Activated naive CD8-positive, alpha-beta T cell treated with anti-CD3 and anti-CD28 coated beads for 36 hours (primary cell): ENCODE measurements at places on chromosomes 11 and 22.
A peak's percentile ranks its signal among the peaks of the same experiment; 100 is the strongest.

GRCh38 chr11:18264035-18264434 is 2.0 kb upstream of the SAA1 start:
- no peak for DNase-seq

DNA sequence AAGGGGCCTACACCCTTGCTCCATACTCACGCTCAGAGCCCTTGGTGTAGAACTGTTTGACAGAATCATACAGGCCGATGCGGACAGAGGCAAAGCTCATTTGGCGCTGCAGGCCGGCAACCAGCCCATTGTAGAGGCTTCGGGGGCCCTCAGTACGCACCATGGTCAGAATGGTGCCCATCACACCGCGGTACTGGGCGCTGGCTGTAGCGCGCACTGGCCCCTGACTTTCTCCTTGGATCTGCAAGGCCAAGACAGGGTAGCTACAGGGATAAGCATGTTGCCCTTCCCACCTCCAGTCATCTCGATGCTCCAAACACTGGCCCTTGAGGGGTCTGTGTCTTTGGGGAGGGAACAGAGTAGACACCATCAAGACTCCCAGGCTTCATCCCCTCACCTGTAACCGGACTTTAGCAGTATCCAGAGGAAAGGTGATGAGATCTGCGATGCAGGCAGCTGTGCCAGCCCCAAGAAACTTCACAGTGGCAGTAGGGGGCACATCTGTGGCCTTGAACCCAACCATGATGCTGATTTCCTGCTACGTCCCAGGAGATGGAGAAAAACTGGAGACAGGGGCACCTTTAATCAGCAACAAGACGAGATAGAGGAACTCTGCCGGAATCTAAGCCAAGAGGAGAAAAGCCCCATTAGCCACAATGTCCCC is 4.7 kb downstream of the UCP2 start:
- DNase-seq: no peak

GRCh38 chr22:35498026-35498800 is 42.4 kb upstream of the RASD2 start:
- DNase-seq: no peak

DNA sequence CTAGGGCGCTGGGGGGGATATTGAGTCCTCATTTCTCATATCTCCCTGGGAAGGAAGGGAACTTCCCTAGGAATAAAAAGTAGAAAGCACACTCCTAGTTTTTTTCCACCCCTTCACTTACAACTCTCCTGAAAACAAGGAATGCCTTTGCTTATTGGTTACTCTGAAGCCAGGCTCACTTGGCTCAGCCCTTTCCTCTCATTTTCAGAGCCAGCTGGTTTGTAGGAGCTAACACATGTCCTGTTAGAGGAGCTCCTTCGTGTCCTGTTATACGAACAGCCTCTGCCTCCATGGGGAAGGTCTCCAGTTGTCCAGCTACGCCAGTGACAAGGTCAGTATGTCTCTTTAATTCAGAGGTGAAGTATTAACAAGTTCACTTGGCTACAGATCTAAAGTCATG is 17.6 kb downstream of the ALKBH8 start:
- no peak for DNase-seq

- DNase-seq: no peak
Measured at GRCh38 chr11:86955111-86955360, 159 bp downstream of the FZD4 start.

DNA sequence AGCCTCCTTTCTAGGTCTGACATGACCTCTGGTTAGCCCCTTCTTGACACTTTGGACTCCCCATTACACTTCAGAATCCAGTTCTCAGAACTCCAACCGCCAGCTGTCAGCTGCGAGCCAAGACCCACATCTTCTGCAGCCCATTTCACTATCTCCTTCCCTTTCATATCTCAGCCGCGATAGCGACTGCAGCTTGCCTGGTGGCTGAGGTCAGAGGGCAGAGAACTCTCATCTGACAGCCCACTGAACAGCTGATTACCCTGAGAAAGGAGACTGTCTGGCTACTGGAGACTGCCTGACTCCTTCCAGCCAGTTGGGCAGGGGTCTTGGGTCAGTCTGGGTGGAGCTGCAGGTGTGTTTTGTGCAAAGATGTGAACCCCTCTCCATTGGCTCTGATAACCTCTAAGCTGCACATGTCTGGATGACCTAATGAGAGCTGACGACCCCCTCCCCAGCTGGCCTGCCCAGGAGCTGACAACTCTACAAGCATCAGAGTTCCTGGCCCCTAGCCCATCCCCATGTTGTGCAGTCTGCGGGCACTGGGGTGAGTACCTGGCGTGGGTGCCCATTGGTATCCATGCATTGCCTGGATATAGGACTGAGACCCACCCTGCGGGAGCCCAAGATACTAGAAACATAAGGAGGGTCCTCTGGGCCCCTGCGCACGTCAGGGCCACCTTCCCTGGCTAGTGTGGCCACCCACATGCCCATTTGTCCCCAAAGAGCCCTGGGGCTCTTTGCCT is 1.1 kb downstream of the CHRM1 start:
- DNase-seq: no peak

- DNase-seq: no peak
Measured at GRCh38 chr11:107713009-107713408, 1.2 kb upstream of the SLN start.

DNA sequence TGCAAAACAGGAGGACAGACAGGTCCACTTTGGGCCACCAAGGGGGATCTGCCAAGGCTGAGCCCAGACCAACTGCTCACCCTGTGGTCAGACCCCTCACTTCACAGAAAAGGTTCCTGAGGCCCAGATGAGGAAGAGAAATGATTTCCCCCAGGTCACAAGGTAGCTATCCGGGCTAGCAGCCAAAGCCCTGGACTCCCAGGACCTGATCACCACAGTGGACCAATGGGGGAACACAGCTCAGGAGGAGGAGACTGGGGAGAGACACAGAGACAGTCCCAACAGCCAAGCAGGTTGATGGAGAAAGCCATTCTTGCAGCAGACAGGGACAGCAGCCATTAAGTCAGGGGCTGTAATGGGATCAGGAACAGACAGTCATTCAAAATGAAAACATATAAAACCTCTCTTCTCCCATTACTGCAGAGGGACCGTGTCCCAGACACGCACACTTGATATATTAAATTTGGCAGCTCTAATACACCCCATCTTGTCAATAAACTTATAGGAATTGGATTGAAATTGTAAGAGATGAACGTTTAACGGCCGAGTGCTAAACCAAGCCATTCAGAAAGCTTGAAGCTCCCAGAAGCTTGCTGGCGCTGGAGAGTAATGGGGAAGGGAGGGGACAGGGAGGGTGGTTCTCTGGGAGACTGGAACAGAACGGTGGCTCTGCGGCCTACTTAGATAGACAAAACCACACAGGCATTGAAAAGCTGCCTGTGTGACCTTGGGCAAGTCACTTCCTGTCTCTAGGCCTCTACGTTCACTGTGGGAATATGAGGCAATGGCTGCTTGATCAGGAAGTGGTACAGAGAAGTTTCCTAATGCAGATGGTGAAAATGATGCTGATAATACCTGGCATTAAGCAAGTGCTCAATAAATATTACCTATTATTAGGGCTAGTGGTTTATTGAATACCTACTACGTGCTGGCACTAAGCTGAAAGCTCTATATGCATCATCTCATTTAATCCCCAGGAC is 16.0 kb downstream of the ZMAT5 start:
- no peak for DNase-seq

DNA sequence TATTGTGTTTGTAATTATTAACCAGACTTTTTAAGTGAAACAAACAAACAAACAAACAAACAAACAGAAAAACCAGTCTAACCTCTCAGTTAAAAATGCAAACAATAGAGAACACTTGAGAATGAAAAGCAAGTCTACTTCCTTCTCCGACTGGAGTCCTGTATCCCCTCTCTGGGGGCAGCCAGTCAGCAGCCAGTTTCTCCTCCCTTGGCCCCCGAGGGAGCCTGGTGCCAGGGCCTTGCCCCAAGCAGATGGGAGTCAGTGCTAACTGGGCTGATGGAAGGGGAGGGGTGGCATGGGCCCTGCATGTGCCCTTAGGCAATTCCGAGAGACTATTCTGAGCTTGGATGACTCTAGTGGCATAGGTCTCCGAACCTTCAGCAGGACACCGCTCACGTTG is 137.2 kb downstream of the GRIK4 start:
- no peak for DNase-seq

DNA sequence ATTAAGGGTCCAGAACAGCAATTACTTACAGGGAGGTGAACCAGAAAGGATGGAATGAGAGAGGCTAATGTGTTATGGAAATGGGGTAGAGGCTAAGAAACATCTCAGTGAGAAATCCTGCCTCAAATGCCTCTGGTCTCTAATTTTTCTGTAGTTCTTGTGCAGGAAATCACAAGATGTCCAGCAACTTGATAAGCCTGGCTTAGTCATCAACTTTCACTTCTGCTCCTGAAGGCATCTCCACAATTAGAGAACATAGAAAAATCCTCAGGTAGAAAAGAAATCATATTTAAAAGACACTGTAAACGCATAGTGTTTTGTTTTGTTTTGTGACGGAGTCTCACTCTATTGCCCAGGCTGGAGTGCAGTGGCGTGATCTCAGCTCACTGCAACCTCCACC is 18.7 kb downstream of the MRGPRX4 start:
- no peak for DNase-seq

DNA sequence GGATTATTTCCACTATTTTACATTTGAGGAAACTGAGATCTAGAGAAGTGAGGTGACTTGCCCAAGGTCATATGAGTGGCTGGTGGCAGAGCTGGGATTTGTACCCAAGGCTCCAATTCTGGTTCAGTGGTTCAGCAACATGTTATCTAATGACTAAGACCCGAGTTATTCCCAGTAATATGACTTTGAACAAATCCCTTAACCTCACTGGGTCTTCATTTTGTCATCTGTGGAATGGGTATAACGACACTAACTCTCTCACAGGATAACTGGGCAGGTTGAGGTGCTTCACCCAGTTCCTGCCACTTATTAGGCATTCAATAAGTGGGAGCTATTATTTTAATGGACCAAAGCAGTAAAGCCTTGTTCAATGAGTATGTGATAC is 489 bp upstream of the OR2AT4 start:
- no peak for DNase-seq

DNA sequence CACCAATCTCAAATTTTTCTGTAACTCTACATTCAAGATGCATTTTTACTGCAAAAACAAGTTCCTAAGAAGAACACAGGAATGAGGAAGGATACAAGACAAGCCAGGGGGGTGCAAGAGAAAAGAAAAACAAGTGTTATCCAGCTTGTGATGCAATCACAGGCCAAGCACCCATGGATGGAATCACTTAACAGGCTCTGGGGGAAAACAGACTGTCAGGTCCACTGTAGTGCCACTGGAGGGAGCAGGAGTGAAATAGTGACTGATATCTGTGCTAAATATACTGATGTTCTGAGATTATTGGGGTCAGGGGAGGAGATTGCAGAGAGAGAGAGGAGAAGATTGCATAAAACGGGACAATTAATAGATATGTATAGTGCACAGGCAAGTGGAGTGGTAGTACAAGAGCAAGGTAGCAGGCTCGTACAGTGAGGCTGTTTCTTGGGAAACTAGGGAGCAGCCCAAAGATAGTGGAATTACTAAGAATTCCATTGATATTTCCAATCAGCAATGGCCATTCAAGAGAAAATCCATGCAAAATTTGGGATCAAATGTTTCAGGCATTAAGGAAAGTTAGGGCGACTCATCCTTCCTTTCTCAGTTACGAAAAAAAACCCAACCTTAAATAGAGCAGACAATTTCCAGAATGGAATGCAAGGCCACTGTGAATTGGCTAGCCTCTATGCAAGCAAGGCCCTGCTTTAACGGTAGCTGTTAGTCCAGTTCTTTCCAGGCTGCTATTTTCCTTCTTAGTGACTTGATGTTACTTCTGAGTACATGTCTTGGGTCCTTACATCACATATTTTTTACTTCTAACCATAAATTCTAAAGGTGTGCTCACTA is 52.2 kb upstream of the CEP126 start:
- DNase-seq: no peak

GRCh38 chr11:61967924-61968757 is 707 bp upstream of the FTH1 start:
- peak; percentile 58 for DNase-seq

- no peak for DNase-seq
Measured at GRCh38 chr11:61712314-61712713, 32.1 kb downstream of the DAGLA start.

DNA sequence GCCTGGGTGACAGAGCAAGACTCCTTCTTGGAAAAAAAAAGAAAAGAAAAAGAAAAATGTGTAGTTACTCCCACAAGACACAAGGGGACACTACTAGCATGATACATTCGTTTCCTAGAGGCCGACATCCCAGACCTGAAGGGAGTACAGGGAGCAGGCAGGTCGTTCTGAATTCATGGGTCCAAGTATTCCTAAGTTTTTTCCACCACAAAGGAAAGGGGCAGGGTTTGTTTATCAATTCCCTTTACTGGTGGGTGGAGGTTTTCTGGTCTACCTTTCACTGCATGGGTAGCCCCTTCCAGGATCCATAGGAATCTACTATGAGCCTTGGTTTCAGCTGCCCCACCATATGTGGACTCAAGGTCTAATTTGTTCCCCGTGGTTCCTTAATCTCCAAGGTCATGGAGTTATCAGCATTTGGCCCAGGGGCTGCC is 11.8 kb downstream of the TIGD3 start:
- DNase-seq: no peak

GRCh38 chr11:93532281-93532789 is 10.9 kb downstream of the SMCO4 start:
- DNase-seq: no peak

GRCh38 chr11:72823105-72823804 is 9.0 kb downstream of the ATG16L2 start:
- no peak for DNase-seq

- DNase-seq: no peak
Measured at GRCh38 chr11:88590361-88590760, 252.8 kb upstream of the CTSC start.

DNA sequence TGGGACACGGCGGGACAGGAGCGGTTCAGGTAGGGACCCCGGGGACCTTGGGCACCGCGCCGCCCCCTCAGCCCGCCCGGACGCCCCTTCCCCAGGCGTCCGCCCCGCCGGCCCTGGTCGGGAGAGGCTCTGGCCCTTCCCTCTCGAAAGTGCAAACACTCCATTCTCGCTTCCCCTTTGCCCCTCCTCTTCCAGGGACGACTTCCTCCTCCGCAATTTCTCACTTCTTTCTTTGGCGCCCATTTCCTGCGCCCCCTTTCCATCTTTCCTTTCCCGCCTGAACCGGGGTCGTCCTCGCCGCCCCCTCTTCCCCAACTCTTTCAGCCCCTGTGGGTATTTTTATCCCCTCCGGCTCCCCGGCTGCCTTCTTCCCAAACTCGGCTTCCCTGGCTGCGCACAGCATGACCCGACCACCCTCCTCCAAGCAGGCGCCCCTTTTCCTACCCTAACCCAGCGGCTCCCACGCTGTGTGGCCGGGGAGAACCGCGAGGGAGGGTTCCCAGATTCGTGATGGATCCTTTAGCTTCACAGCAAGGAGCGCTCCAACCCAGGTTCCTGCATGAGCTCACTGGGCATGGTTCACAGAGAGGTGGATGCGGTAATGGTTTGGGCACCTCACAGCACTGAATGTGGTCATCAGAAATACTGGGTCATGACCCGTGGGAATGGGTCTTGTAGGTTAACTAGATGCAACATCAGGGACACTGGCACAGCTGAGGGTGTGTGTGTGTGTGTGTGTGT is 689 bp downstream of the RAB39A start:
- no peak for DNase-seq
